ENCODE measurements at places on chromosomes 1 and 21.
A peak's percentile ranks its signal among the peaks of the same experiment; 100 is the strongest.

DNA sequence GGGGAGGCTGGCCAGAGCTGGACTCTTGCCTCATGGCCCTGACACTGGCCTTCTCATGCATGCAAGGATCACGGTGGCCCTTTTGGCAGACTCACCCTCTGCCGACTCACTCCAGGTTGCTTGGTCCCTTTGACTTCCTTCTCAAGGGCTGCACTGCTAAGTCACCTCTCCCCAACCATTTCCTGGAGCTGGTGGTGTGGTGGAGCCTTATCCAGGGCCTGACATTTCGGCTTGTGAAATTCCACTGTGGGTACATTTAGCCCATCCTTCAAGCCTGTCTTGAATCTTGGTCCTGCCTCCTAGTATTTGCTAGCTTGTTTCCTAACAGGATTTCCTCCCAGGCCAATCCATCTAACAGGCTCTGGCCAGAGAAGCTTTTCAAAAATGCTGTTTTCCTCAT, 52.6 kb upstream of the JUN start:
- no peak for DNase-seq

GRCh38 chr1:57179001-57179400, 213.2 kb upstream of the C8B start:
- DNase-seq = no peak

DNA sequence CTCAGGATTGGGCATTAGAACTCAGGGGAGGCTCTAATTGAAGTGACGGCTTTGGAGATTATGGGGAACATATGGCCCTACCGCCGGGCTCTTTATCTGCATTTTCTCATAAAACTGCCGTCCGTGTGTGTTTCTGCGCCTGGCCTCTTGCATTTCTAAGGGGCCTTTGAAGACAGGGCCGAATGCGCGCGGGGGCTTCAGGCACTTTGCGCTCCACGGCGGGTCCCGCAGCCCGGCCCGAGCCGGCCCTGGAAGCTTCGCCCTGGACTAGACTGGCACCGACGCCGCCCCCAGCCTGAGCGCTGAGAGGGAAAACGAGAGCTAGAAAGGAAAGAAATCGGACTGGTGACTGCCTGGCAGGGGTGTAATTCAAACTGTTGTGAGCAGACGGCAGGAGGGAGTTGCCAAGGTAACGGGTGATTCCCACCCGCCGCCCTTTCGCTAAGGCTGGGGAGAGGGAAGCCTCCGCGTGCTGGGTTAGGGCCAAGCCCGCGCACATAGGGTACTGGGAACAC, 120.7 kb downstream of the LMX1A start:
- peak; percentile 11 for DNase-seq

DNA sequence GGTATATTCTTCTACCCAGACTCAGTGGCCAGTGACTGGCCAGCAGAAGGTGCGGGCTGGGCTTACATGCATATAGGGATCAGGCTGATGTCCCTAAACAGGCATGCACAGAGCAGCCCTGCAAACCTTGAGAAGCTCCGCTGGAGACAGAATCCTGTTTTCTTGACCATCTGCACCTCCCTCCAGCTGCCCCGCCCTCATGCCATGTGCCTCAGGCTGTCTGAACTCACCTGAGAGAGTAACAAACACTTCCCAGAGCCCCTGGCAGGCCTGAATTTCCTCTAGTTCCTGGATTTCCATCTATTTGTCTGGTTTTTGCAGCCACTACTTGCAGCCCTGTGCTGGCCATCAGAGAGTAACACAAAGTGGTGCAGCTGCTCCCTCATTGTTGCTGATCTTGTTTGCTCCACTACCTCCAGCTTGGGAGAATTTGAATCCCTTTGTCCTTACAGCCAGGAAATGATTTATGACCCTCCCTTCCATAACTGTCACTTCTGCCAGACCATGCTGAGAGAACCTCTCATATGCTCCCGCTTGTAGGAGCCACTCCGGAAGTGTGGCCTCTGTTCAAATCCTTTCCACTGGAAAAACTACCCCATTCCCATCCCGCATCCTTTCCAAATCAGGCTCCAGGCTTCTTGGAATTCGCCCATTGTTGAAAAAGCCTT, 113.6 kb downstream of the NMNAT2 start:
- DNase-seq = no peak

- no peak for DNase-seq
These were observed 224.2 kb upstream of the JUN start for GRCh38 chr1:59007820-59008598.
